ENCODE measurements at places on chromosomes 13 and 19.

DNA sequence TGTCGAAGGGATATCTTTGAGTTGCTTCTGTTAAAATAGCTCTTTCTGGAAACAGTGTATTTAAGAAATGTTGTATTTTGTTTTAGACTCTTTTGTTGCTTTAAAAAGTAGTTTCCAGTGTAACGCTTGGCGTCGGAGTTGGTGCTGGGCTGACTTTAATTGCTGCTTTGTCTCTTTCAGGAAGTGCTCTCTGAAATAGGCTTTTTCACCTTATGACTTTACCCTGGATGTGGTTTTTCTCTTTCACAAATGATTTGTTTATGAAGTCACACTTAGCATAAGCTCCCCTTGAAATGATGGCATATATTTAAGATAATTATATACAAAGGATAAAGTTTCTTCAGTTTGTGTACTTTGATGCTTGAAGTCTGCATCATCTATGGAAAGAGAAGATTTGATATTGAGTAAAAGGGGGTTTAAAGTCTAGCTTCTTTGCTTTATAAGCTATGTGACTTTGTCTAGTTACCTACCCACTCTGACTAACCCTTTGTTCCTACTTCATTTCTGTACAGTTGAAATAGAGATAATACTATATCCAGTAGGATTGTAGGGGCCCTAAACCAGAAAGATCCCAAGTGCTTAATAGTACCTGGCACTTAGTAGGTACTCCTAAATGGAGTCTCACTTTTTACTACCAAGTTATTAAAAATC, at the start of gene GPR18:
Gene GPR18 (minus strand): TSS at position 170 of the 651 bp plus-strand sequence. CDS start 2,507 bp downstream, outside the sequence.
- no peak for DNase-seq

GRCh38 chr13:64274481-64275217, 2859.0 kb upstream of the PCDH20 start:
- DNase-seq: no peak

- DNase-seq: no peak
These were observed 24.1 kb downstream of the CLEC4M start for GRCh38 chr19:7787141-7787540.

- no peak for DNase-seq
These were observed 36.6 kb upstream of the OXGR1 start for GRCh38 chr13:97030705-97031452.

- DNase-seq: no peak
These were observed 76.2 kb upstream of the TNFSF11 start for GRCh38 chr13:42497798-42498197.

DNA sequence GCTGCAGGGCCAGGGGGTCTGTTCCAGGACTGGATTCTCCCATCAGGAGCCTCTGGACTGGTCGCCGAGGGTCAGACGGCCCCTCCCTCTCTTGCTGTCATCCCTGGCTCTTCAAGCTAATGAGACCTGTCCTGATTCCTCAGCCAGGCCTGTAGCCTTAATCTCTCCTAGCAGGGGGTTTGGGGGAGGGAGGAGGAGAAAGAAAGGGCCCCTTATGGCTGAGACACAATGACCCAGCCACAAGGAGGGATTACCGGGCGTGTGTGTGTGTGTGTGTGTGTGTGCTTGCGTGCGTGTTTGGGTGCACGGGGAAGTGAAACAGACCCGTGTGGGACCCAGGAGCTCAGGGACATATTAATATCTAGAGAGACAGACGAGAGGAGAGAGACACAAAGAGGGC, 1.9 kb upstream of the CRX start:
- no peak for DNase-seq

DNA sequence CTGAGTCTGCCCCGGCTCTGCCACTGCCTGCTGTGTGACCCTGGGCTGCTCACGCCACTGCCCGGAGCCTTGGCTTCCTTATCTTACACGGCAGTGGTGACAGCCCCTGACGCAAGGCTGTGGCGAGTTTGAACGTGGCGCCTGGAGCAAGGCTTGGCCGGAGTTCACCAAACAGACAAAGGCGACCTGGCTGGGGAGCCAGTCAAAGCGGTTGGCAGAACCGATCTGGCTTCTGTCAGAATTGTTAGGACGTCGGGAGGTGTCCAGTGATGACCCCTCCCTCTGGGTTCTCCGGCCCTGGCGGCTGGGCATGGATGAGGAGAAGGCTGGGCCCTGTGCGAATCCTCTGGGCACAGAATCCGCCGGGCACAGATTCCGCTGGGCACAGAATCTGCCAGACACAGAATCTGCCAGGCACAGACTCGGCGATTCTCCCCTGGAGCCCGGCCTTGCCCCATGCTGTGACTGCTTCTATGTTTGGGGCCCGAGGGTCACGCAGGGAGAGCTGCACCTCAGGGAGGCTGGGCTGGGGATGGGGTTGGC, 11.7 kb upstream of the TMEM255B start:
- no peak for DNase-seq

DNA sequence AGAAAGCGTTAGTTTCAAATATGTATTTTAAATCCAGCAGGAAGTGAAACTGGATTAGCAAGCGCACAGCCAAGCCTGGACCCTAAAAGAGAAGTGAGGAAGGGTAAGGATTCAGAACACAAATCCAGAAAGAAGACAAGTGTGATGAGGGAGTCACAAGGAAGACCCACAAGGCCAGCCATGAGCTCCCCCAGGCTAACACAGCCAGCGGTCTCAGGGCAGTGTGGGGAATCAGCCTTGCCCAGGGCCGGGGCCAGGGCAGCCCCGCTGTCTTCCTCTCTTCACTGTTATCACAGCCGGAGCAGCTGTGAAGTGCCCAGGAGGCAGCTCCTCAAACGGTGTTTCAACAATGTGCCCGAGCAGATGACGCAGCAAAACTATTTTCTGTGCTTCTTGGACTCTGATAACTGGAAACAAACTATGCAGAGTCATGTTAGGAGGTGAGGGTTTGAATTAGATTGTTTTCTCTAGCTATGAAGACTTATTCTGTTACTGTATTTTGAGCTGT, 12.2 kb upstream of the CDC16 start:
- no peak for DNase-seq

DNA sequence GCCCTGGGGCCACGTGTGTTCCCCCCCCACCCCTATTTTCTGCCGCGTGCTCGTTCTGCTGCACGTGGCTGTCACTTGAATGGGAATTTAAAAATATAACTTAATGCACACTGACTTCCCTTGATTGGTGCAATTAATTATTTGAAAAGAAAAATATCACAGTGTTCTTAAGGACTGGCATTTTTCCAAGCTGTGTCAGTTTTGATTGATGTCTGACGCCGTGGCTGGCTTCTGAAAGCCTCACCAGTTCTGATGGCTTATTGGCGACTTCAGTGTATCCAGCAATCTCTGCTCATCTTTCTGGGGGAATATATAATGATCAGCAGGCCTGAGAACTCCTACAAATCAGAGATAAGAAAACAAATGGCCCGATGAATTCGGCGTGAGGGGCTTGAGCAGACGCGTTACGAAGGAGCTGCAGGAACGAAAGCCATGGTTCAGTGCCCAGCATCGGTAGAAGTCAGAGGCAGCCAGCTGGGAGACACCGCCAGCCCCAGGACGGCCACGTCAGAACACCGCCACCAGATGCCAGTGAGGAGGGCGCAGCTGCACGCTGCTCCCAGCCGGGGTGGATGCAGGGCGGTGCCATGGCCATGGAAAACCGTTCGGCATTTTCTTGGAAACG, 111.2 kb downstream of the KDM4B start:
- no peak for DNase-seq

- no peak for DNase-seq
These were observed 21.7 kb upstream of the RNF17 start for GRCh38 chr13:24742294-24742693.

GRCh38 chr19:47839411-47839810, 17.7 kb downstream of the CRX start:
- DNase-seq: no peak

- no peak for DNase-seq
These were observed 9.8 kb downstream of the SHISA7 start for GRCh38 chr19:55433292-55433691.

DNA sequence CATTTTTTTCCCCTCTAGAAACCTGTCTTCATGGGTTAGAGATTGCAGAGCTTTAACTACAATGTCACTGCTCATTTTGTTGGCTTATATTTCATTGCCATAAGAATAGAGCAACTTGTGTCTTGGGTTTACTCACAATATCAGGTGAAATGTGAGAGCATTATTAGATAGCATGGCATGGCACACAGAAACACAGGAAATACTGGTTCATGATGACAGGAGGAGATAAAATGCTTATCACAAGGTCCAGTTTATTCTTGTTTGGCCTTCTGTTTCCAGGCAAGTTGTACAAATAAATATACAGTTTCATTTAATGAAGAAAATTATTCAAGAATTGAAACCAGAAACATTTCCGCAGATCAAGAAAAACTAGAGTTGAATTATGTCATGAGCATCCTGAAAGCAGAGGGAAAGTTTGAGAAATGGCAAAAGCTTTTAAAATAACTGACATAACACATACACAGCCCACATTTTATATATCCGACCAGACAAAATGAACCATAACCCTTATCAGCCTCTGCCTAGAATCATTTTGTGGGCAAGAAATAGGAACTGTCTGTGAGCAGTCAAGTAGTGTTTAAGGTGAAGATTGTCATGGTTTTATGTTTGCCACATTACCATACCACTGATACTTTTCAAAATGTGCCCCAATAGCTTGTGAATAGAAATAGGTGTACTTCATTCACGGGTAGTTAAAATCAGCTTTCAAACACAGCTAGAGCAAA, 297.9 kb upstream of the ARGLU1 start:
- DNase-seq: no peak

DNA sequence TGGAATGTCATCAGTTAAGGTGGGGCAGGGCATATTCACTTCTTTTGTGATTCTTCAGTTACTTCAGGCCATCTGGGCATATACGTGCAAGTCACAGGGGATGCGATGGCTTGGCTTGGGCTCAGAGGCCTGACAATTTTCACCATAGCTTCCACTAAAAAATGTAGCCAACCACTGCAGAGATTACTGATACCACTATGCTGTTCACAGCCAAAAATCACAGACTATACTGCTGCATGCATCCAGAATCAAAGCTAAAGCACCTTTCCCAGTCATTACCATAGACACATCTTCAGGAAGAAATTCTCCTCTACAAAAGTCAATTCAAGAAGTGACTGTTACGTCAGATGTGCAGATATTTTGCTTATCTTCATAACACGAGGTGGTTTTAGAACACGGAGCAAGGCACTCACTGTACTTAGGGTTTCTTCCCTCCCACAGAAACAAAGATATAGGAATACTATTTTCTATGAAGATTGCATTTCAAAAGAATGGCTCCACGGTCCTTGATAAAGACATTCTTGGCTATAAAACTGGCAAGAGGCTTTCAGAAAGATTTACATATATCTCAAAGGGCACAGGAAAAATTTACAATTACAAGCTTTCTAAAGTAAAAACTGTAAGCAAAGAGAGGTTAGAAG, 1556.6 kb upstream of the PRR20A start:
- no peak for DNase-seq

GRCh38 chr13:43227721-43228120, 204.3 kb downstream of the DNAJC15 start:
- no peak for DNase-seq

- no peak for DNase-seq
These were observed 8.8 kb upstream of the RLN3 start for GRCh38 chr19:14019100-14019499.

DNA sequence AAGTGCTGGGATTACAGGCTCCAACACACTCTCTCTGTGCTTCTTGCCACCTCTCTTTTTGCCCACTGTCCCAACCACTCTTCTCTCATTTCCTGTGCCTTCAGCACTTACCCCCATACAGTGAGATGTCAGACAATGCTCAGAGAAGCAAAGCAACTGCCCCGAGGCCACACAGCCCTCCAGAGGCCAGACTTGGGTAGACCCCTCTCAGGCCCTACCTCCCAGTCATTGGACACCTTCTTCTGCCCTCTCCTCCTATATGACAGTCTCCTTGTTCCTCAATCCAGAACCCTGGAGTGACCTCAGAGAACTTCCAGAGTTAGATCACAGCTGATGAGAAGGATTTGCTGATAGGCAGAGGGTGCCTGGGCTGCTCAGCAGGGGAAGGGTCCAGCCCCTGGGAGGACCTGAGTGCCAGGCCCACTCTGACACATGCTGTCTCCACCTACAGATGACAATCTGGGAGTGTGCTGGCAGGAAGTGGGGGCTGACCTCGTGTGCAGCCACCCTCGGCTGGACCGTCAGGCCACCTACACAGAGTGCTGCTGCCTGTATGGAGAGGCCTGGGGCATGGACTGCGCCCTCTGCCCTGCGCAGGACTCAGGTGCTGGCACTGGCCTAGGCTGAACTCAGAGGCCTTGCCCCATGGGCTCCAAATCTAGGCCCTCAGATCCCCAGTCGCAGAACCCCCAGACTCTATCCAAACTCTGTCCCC, 24.4 kb downstream of the LTBP4 start:
- no peak for DNase-seq

GRCh38 chr19:50488389-50489194, 11.9 kb upstream of the GARIN5A start:
- no peak for DNase-seq

GRCh38 chr13:63299866-63300394, 1884.3 kb upstream of the PCDH20 start:
- DNase-seq: no peak

DNA sequence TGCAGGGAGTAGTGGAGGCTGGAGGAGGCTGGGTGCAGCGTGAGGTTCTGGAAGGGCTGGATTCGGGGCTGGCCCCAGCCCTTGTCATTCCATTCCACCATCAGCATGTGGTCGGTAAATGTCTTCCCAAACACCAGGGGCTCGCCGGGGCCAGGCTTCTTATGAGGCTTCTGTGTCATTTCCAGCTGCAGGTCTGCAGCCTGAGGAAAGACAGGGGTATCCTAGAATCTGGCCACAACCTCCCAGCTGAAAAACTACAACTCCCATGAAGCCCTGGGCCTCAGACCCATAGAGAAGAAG, 4.4 kb downstream of the BCAT2 start:
- DNase-seq: no peak

- no peak for DNase-seq
These were observed 574 bp downstream of the SH3GL1 start for GRCh38 chr19:4399812-4400134.

DNA sequence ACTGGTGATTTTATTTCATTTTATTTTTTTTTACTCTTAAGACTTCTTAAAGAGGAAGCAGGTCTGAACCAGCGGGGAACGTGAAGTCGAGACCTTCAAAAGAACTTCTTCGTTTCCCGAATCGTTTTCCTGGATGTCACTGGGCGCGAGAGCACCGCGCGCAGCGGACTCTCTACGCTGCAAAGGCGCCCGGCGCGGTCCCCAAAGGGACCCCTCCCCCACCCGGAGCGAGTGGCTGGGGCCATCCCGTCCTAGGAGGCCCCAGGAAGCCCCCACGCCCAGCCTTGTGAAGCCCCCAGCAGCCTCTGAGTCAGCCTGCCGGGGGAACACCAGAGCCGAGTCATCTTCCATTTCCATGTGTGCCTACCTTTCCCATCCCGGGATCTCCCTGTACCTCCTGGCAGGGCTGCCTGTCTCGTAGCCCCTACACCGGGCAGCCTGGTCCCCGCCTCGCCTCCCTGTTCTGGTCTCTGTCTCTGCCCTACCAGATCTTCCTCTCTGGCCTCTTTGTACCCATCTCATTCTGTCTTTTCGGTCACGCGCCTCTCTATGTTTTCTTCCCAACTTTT, 608 bp downstream of the CD70 start:
- DNase-seq: no peak

- DNase-seq: no peak
These were observed 474.0 kb downstream of the COG6 start for GRCh38 chr13:40129467-40129866.

- no peak for DNase-seq
These were observed 152.4 kb downstream of the DCLK1 start for GRCh38 chr13:35978607-35979316.

Measured in esophagus squamous epithelium (tissue), 5 donors.